CD14-positive monocyte (primary cell): ENCODE measurements at places on chromosomes 1 and 21.

GRCh38 chr1:4601941-4602340 is 52.5 kb upstream of the AJAP1 start:
- no peaks in the 10 kb centered on the region for H3K36me3 ChIP-seq
- H3K4me3 ChIP-seq, result no peak overlapping the region
- no peak overlapping the region for H3K27ac ChIP-seq

DNA sequence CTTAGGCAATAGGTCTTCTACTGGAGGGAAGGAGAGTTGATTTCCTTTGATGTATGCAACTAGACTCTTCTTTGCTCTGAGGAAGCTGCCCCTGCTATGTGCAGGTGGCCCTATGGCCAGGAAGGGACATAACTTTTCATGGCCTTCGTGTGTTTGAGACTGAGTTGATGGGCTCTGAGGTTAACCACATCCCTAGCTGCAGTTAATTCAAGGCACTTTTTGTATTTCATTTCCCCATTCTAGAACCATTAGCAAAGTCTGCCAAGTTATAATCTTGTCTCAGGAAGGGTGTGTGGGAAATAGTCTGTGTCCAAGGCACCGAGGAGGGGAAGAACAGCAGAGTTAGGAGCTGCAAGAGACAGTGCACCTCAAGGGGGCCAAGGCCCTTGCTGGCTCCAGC is 2.5 kb downstream of the FCRL4 start:
- H3K4me1 ChIP-seq, result peaks cover 10% of the 10 kb centered on the region
- peaks cover 81% of the 10 kb centered on the region for H3K27me3 ChIP-seq
- H3K4me3 ChIP-seq, result no peak overlapping the region
- DNase-seq, result no peak
- H3K36me3 ChIP-seq, result no peaks in the 10 kb centered on the region

DNA sequence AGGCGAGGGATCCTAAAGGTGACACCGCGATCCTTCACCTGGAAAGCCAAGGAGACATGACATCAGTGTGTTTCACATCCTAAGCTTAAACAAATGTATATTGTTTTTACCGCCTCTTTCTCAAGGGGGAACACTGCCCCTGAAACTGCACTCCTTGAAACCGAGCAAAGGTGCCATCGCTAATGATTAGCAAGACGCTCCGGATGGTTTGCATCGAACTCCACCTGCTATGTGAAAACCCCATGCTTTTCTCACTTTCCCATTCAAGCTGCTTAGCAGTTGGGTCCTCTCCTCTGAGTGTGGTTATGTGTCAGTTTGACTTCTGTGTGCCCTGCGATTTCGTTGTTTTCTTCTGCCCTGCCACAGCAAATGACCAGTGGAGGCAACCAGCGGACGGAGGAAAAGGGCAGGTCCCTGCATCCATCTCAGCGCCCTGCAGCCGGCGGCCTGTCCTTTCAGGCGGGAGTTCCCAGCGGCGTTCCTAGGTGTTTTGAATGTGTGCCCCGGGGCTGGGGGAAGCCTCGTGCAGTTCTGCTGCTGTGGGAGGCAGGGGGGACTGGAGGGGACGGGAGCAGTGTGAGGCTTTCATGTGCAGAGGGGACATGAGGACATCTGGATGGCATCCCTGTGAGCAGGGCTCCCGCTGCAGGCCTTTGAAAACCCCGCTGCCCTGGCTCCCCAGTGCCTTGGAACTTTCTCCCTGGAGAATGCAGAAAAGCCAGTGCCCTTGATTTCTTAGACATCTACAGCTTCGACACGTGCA is 16.1 kb downstream of the ZBTB18 start:
- no peak overlapping the region for H3K27ac ChIP-seq
- no peaks in the 10 kb centered on the region for H3K27me3 ChIP-seq
- H3K4me1 ChIP-seq, result peaks cover 3% of the 10 kb centered on the region
- no peaks in the 10 kb centered on the region for H3K36me3 ChIP-seq

- no peak for DNase-seq
- H3K36me3 ChIP-seq, result no peaks in the 10 kb centered on the region
- no peaks in the 10 kb centered on the region for H3K27me3 ChIP-seq
- no peaks in the 10 kb centered on the region for H3K4me1 ChIP-seq
- H3K4me3 ChIP-seq, result no peak overlapping the region
Measured at GRCh38 chr1:242629396-242629795, 104.9 kb upstream of the PLD5 start.

- peaks cover 42% of the 10 kb centered on the region for H3K27me3 ChIP-seq
- peaks cover 18% of the 10 kb centered on the region for H3K4me1 ChIP-seq
- no peak within 1 kb of the TSS for H3K27ac ChIP-seq
- no peaks in the 10 kb centered on the region for H3K36me3 ChIP-seq
Measured at GRCh38 chr1:207910591-207911354, at the start of gene CD34. Gene CD34, minus strand, starts transcription at chr1:207911125. Its CDS starts 45 bp downstream, at chr1:207911080.

- peaks cover 3% of the 10 kb centered on the region for H3K27me3 ChIP-seq
- no peak for DNase-seq
- H3K4me1 ChIP-seq, result no peaks in the 10 kb centered on the region
- no peaks in the 10 kb centered on the region for H3K36me3 ChIP-seq
- H3K27ac ChIP-seq, result no peak overlapping the region
Measured at GRCh38 chr1:226217273-226217672, 6.2 kb upstream of the MIXL1 start.
